ENCODE measurements at places on chromosomes 16 and 17.
A peak's percentile ranks its signal among the peaks of the same experiment; 100 is the strongest.

DNA sequence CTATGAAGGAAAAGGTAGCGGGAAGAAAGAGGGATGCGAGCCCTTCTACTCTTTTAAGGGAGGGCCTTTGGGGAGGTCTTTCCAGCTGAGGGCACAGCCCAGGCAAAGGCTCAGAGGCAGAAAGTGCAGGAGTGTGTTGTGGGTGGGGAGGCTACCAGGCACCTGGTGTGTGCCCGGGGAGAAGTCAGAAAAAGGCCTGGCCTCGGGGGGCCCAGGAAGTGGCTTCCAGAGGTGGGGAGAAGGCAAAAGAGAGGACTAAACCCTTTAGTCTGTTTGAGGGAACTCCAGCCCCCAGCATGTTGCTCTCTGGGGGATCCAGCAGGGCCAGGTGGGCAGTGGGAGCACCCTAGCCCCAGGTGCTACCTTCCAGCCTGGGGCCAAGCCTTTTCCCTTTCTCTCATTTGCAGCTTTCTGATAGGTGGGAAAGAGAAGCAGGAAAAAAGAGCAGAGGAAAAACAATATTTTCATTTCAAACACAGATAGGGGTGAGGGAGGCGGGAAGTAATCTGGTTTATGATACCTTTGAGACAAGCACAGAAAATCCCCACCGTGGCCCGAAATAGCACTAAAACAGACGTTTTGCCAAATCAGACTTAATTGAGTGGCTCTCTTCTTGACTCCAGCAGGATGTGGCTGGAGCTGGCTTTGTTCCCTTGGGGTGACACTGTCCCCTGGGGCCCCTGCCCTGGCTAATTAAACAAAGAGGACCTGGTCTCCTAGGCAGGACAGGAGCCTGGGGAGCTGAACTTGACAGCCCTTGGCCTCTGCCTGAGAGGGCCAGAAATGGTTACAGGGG, 10.4 kb downstream of the RAI1 start:
- peak; percentile 64 for DNase-seq

DNA sequence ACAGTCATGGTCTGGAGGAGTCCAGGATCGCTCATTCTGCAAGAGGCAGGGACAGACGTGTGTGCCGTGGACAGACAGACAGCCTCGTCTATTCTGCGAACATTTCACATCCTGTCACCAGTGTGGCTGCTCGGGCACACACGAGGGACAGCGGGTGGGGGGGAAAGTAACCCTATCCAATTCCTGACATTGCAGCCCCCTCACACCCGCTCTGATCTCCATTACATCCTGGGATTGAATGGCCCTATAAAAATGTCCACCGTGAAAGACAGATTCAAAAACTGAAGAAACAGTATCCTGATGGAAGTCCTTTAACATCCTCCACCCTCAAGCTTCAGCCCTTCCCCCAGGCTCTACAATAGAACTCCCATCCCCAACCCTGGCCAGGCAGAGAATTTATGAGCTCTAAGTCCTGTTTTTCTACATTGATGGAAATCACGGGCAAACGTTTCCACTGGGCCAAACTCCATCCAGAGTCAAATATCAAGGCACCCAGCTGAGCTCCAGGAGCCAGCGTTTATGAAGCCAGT, 39.4 kb downstream of the HS3ST3A1 start:
- no peak for DNase-seq

DNA sequence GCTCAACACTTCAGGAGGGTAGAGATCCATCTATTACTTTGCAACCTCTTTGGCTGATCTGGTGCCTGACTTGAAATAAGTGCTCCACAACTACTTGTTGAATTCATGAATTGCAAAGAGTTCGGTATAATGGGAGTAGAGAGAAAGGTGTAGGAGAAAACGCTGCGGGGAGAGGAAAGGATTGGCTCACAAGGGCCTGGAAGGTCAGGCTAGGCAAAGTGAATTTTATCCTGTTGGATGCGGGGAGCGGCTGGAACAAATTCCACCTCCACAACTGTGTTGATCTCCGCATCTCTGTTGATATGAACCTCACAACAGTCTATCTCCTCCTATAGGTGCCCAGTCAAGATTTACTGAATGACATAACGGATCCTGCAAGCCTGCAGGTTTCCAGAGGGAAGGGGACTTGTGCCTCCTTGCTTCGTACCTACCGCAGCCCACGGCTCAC, 684 bp downstream of the SLX4 start:
- DNase-seq, result no peak

- no peak for DNase-seq
Measured at GRCh38 chr17:64315032-64315490, 52.0 kb upstream of the TEX2 start.

- no peak for DNase-seq
Measured at GRCh38 chr17:28615260-28615940, 1.4 kb upstream of the RSKR start.

DNA sequence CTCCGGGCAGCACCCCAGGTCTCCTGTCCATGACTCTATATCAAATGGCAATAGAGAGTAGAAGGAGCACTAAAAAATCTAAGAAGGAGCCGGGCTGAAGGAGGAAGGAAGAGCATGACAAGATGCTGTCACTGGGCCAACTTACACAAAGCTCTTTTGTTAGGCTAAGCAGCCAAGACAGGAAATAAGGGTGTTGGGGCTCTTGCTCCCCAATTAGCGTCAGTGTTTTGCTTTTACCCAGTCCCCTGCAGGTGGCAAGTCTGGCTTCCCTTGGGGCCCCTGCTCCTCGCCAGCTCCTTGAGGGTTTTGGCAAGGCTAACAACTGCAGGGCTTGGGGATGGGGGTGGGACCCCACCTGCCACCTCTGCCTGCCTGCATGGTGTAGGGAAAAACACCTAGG, 120.5 kb downstream of the CCT6B start:
- DNase-seq, result no peak

DNA sequence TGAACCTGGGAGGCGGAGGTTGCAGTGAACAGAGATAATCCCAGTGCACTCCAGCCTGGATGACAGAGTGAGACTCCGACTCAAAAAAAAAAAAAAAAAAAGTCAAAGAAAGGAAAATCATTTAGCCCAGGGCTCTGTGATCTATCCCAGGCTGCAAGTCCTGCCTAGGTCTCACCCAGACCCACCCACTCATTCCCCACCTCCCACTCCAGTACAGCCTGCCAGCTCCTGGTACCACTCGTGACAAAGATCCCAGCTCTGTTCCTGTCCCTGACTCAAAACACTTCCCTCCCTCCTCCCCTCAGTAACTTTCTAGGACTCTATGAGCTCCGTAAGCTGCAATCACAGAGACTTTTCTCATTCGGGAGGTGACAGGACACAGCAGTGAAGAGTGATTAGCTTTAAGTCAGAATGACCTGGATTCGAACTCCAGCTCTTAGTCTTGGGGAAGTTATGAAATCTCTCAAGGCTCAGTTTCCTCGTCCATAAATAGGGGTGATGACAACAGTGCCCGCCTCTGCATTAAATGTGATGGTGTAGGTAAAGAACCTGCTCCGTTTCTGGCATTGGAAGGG, 28.0 kb upstream of the MRPS23 start:
- DNase-seq, result no peak

DNA sequence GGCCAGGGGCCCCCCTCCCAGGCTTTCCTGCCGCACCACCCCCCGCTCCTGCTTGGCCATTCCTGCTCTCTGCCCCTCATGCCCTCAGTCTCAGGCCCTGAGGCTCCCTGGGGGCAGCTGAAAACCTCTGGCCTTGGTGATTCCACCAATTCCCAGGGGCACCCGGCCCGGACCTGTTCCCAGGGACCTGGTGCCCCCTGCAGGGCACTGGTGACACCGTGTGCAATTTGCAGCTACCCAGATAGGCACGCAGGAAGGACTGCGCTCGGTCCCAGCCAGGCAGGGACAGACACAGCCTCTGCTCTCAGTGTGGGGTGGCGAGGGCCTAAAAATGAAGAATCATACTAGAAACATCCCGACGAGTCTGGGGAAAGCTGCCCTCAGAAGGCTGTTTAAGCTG, 13.4 kb downstream of the WFDC1 start:
- peak; percentile 75 for DNase-seq

DNA sequence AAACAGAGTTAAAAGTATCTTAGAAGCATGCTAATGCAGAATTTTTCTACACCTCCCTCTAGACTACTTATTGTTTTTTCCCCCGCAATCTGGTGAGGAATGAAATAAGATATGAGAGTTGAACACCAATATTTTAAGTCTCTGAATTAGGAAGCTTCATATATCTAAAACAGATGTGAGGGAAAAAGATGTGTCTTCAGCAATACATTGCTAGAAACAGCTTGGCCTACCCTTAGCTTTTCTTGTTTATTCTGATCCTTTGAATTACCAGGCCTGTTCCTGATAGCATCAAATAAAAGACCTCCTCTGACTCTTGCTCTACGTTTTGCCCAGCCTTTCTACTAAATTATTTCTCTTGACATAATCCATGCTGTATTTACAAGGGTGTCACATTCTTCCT, 221.8 kb downstream of the CDH11 start:
- DNase-seq, result peak; percentile 81

- DNase-seq, result no peak
Measured at GRCh38 chr17:21019976-21020586, 22.7 kb downstream of the USP22 start.

DNA sequence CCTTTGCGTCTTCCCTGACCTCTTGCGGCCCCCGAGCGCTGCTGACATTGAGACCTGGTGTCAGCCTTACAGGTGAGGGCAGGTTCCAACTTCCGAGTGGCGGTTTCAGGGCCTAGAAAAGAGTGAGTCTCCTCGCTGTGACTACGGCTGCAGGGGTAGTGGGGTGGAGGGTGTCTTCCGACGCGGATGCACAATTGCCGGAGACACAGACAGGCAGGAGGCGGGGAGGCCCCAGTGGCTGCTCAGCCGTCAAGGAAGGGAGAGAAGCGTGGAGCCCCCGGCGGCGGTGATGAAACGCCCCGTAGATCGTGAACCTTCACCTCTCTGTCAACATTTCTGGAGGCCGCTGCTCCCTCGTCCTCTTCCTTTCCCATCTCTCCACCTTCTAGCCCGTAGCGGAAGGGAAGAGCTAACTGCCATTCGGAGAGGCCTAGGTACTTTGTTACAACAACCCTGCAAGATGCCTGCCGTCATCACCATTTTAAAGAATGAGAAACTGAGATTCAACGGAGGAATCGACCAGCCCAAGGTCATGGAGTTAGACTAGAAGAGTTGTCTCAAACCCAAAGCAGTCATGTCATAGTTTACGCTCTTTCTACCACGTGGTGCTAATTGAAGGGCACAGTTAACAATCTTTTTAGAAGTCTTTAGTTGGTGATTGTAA, 485 bp downstream of the DNAJA3 start:
- DNase-seq, result no peak

GRCh38 chr17:16938496-16939207, 33.3 kb downstream of the TNFRSF13B start:
- DNase-seq, result no peak

DNA sequence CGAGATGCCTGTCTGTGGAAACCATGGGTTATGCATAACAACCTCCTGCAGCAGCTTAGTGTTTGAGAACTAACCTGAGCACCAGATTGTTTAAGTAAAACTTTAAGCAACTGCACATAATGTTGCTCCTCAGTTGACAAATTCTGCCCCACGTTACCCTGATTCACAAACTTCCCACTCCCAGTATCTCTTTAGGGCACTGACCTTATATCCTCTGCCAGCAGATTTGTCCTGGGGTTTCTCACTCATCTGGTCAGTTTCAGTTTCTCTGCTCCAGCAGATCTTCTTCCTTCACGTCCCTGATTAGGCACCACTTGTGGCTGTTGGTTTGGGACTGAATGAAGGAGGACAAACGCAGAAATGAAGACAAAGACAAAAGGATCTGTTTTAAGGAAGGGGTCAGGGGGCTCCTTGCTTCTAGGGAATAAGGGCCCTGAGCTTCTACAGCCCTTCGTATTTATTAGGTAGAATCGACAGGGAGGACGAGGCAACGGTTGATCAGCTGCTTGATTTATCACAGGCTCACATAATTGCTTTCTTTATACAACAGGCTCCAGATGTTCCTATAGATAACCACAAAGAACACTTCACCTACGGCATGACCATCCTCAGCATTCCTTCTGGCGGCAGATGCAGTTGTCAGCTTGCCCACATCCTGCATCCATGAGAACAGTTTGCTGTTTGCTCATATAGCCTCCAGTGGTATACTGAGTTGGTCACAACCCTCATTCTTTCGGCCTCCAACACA, 13.5 kb upstream of the ZNF689 start:
- peak; percentile 35 for DNase-seq

- DNase-seq, result no peak
Measured at GRCh38 chr16:54201200-54201599, 85.4 kb downstream of the IRX3 start.

GRCh38 chr16:46839986-46840443, 9.0 kb upstream of the C16orf87 start:
- DNase-seq, result no peak

DNA sequence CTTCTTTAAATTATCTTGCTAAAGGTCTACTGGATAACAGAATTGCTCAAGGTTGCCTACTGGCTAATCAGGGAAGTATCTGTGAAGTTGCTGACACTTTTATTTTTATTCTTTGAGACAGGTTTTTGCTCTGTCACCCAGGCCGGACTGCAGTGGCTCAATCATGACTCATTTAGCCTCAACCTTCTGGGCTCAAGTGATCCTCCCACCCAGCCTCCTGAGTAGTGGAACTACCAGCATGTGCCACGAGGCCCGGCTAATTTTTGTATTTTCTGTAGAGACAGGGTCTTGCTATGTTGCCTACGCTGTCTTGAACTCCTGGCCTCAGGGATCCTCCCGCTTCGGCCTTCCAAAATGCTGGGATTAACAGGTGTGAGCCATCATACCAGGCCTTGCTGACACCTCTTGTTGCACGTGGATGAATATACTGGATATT, 43.1 kb downstream of the GLG1 start:
- no peak for DNase-seq

DNA sequence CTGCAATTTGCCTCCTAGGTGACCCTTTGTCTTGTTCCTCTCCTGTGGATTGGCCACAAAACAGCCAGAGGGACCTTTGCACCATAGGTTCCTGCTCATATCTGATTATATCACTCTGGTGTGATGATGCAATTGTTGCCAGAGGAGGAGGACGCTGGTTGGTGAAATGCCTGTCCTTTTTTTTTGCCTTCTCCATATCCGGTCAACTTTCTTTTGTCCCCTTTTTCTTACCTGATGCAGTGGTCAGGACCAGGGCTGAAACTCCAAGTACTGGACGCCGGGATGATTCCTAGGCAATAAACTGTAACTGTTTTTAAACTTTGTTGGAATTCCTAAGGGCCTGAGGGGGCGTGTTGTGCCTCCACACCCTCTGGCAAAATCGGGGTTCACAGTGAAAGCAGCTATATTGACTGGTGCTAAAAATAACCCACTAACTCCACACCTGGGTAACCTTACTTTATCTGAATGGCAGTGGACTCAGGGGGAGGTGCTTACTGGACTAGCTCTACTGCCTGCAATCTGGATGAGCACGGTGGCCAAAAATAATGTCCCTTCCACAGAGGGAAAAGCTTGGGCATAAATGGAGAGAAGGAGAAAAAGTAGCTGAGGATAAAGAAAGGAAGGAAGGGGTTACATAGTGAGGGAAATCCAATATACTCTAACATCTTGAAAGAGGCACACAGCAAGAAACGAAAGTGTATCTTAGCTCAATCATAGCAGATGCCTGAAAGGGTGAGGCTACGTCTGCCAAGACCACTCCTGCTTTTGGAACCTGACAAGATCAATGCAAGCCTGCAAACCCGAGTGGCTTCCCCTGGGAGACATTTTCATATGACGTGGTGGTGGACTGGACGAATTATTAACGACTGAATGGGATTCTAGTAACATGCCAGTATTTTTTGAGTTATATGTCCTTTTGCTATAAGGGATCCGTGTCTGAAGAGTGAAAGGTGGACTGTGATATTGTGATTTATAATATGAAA, 28.4 kb upstream of the ZNF423 start:
- peak; percentile 31 for DNase-seq

All from SK-N-DZ (cell line).